ENCODE measurements at places on chromosomes 1 and 21.
A peak's percentile ranks its signal among the peaks of the same experiment; 100 is the strongest.

- no peak for DNase-seq
Measured at GRCh38 chr1:55047611-55048010, 8.3 kb downstream of the PCSK9 start.

DNA sequence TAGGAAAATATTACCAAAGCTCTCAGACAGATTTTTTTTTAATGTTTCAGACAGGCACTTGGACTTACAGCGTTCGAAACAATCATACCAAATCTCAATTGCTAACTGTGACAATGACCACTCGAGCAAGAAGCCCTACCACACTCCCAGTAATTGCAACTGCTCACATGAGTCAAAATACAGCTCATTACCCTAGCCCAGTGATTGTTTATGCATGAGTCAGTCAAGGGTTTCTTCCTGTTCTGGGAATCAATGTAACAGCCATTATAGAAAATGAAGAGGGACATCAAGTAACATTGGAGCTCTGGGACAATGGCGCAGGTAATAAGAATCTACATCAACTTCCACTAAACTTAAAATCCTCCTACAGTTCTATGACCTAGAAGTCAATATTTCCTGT is 56.1 kb upstream of the SH3GLB1 start:
- DNase-seq, result no peak

GRCh38 chr1:97677702-97678101 is 243.1 kb downstream of the DPYD start:
- no peak for DNase-seq

DNA sequence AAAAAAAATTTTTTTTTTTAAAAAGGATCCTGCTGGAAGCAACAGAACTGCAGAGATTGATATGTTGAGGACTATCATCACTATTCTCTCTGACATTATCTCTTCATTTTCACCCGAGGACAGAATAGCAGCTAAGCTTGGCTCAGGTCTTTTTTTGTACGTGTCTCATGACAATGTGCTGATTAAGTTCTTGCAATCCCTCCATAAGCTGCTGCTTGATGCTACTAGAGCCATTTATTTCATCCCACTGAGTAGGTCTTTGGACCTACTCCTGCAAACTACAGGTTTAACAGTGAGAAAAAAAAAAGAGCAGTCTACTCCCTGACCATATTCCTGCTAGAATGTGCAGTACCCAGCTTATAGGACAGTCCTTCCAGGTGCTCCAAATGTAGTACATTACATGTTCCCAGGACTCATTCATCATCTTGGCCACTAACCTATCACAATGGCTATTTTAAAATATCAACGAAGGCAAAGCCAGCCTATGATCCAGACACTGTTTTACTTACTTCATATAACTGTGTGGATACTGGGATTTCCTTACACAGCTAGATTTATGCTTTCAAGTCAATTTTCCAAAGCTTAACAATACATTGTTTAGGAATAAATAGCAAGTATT is 54.1 kb downstream of the ARHGAP29 start:
- no peak for DNase-seq

DNA sequence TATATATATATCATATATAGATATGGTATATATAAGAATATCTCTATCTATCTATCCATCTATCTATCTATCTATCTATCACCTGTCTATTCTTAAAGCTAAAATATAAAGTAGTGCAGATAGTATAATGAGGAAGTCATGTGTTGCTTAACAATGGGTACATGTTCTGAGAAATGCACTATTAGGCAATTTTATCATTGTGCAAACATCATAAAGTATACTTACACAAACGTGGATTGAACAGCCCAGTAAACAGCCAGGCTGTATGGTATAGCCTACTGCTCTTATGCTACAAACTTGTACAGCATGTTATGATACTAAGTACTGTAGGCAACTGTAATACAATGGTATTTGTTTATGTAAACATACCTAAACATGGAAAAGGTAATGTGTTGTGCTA is 621.0 kb upstream of the NCAM2 start:
- DNase-seq, result no peak

DNA sequence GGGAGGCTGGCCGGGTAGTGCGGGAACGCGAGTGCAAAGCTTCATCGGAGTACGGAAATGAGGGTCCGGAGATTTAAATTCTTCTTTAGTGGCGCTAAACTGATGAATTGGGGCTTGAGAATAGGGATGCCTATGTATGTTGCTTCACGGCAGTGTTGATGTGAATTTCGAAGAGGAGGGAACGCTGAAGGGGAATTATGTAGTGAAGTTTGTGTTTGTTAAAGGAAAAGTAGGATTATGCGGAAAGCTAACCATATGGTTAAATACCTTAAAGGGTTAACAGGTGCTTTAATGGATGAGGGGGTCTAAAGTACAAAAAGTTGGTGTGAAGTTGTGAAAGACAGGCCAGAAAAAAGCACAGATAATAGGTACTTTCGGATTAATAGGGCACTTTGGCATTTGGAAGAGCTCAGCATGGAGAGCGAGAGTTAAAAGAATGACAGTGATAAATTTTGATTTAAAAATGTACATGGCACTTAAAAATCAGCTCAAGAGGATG is 1.4 kb downstream of the HS2ST1 start:
- DNase-seq, result no peak

DNA sequence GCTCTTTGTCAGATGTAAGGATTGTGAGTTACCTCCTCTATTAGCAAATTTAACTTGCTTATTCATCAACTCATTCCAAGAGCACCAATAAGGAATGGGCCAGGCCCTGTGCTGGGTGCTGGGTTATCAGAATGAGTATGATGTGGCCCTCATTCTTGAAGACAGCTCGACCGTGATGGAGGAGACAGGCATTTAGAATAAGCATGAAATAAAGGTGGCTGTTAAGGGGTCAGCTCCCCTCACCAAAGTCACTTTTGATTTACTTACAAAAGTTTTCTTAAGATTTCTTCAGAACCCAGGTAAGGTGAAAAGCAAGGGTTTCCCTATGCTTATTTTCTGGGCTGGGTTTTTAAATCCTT is 15.3 kb upstream of the PADI1 start:
- no peak for DNase-seq

DNA sequence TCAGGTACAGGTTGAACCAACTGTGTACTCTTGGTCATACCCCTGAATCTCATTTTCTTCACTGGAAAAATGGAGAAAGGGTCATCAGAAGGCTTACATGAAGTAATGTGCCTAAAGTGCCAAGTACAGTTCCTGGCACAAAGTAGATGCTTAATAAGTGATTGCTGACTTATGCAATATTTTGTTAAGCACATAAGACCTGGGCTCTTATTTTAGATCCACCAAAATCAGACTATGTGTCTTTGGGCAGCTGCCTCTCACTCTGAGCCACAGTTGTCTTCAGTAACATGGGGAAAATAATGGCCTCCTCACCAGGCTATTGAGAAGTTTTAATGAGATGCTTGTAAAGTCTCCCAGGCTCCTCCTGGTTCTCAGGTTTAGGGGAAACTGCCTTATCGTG is 74.3 kb upstream of the TRABD2B start:
- no peak for DNase-seq

DNA sequence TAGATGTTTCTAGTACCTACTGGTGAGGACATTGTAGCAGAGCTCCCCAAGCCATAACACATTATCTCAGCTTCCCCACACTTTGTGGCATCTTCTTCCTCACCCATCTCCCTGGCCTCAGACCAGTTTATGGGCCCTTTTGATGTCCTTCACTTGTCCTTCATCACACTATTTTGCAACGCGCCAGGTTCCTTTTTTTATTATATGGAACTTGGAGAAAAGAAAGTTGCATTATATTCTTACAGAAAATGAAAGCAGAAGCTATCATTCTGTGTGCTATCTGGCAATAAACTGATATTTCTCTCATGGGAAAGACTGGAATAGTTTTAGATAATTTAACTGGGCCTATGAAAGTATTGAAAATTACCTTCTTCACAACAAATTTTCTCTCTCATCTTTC is 196.9 kb upstream of the ETV3 start:
- no peak for DNase-seq

- DNase-seq, result no peak
Measured at GRCh38 chr1:102875756-102876155, 232.6 kb downstream of the COL11A1 start.

DNA sequence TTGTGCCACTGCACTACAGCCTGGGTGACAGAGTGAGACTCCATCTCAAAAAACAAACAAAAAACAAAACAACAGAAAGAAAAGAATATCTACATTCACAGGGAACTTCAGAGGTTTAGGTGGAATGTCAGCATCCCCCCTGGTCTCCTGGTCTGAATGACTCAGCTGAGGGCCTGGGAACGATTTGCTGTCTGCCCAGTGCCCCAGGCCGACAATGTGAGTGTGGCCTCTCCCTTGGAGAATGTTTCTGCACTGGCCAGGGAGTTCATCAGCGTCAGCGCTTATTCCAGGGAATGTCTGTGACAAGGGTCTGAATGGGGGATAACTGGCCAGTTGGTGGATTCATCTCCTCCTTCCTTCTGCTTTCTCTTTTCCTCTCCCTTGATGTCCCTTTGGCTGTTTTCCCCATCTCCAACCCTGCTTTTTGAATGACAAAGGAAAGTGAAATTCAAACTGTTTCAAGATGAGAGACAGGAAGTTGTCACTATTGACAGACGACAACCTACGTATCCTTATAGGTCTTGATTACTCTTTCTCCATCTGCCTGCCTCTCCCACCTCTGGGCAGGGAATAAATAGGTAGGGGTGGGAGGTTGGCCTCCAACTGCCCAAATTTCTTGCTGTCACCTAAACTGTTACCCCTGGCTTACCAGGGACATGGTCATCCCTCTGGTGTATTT is 213.1 kb downstream of the HHAT start:
- no peak for DNase-seq

- no peak for DNase-seq
Measured at GRCh38 chr1:151997284-151997570, 3.6 kb upstream of the S100A10 start.

DNA sequence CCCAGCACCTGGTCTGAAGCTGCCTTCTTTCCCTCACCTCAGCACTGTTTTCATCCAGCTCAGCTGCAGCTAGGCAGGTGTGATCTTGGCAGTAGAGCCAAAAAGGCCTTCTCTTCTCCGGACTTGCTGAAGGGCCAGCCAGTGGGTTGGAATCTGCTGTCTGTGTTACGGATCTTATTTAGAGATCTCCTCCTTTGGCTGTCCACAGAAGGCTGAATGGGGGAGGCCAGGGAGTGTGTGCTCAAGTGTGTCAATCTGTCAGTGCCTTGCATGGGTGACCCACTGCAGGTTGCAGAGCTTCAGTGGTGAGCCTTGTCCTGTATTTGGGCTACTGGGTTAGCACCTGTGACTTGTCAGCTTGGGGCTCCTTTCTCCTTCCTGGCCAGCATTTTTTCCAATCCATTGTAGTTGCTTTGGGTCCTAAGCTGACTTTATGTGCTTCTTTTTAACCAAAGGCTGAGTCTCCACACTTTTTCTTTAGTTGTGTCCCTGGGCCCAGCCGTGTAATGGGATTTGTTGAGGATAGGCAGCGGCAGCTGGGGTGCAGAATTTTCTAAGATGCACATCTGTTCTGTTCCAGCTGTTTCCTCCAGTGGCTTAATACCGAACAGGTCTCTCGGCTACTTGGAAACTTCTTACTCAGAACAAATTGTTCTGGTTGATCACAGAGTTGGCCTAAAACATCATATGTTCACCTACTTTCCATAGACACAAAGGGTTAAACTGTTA is 126.8 kb downstream of the PEX14 start:
- DNase-seq, result no peak

DNA sequence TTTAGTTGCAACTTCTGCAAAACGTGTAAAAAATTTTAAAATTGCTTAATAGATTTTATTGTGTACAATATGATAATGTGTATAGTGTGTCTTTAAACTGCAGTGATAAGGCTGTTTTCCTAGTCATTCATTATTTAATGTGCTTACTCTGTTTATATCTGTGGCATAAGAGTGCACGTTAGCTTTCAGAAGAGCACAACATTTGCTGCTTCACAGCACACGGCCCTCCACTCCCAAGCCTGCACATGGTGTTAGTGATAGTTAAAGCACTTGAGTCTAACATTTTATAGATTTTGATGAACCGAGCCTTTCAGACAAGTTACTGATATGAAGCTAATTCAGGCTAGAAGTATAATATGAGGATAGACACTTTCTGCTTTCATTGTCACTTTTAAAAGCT is 120.6 kb downstream of the ADGRL2 start:
- no peak for DNase-seq

GRCh38 chr1:205983925-205984725 is 19.1 kb downstream of the RAB7B start:
- peak; percentile 13 for DNase-seq

- no peak for DNase-seq
Measured at GRCh38 chr1:239536165-239536849, 149.9 kb downstream of the CHRM3 start.

DNA sequence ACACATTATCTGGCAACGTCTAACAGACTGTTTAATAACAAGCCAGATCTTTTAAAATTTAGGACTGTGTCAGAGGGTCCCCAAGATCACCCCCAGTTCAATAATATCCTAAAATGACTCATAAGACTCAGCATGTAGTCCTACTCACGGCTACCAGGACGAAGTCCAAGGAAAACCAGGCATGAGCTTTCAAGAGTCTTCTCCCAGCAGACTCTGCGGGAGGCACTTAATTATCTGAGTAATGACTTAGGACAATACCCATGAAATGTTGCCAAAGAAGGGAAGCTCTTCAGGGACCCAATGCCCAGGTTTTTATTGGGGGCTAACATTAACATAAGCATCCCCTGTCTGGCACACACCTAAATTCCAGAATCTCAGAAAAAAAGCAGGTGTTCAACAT is 7.0 kb downstream of the HFM1 start:
- DNase-seq, result no peak

DNA sequence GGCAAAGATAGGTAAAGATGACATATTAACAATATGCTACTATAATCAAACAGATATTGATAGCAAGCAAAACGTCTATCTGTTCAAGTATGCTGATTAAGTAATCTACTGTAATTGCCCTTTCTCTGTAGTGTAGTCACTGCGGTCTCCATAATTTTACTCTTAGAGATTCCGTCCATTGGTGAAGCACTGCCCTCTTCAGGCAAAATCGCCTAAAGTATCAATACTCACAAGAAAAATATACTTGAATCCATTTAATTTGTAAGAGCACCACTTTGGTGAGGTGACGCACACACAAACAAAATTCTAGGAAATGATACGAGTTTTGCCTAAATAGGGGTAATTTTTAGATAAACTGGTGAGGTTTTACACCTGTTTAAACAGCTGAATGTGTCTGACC is 434.6 kb upstream of the CHRM3 start:
- DNase-seq, result no peak

DNA sequence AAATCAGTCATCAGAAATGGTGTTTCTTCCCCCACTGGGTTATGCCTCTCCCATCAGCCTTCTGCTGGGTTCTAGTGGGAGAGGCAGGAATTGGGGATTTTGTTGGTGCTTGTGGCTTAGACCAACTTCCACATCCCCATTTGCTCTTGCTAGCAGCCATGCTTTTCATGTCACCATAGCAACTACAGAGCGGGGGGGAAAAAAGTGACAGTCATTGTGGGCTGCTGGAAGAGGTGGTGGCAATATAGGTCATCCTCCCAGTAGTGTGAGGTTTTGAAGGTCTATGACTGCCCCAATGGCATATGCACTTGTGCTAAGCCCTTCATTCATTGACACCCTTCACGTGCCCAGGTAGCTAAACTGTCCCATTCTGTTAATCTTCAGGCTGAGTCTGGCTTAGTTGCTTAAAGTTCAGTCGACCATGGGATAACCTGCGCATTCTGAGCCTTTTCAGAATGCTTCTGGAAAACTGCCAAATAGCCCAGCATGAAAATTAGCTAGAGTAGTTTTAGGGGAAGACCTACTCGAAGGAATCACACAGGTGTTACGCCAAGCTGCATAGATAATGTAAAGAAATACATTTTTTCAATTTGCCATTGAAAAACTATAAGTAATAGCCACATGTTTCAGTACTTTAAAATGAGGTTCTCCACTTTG is 53.7 kb upstream of the ZNF326 start:
- DNase-seq, result no peak

- DNase-seq, result no peak
Measured at GRCh38 chr1:150479927-150480352, 7.3 kb upstream of the TARS2 start.

Data from SHP77 treated with DMSO at 0.1 percent for 48 hours (cell line).